ENCODE measurements at places on chromosomes 4 and X. TPM values are rescaled to one million over a fixed set of nuclear protein-coding genes. Genes with fewer than 3 reads are reported as not detected.

N4BP2 gene
- 1.1 TPM for total RNA-seq

DNA sequence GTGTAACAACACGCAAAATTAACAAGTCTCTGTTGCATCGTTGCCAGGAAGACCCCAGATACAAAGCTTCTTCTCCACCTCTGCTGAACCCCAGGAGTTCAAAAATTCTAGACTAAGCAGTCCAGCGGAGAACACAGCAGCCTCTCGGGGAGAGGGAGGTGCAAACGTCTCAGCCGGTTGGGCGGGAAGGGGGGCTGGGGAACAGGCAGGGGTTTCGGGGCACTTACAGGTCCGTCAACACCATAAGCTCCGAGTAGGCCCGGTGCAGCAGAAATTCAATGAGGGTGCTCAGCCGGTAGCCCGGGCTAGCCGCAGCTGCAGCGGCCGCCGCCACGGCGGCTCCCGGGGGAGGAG lies 394 bp downstream of the MED14 start:
- DNase-seq: peak; percentile 39

DNA sequence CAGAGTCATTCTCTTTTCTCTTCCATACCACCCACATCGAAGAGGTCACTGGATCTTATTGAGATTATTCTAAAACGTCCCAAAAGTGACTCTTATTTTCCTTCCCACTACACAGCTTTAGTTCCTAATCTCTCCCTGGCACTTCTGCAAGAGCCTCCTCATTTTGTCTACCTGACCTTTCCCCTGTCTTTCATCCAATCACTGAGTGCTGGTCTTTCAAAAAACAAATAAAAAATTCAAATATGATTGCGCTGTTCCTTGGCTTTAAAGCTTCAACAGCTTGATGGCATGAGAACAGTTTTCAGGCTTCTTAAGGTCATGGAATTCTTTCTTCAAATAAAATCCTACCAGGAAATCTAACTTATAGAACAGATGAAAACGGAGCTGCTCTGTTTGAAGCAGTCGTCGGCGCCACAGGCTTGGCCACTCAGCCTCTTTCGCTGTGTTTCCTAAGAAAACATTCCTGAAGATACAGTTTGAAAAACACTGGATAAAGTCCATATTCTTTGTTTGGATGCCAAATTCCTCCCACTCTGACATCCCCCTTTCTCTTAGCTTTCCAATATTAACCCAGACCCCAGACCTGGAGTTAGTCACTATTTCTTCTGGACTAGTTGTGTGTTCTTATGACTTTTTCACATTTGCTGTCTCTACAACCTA lies 12.5 kb downstream of the SYTL5 start:
- no peak for DNase-seq

GRCh38 chr4:81799371-81799770 lies 327.7 kb upstream of the RASGEF1B start:
- DNase-seq: no peak

DNA sequence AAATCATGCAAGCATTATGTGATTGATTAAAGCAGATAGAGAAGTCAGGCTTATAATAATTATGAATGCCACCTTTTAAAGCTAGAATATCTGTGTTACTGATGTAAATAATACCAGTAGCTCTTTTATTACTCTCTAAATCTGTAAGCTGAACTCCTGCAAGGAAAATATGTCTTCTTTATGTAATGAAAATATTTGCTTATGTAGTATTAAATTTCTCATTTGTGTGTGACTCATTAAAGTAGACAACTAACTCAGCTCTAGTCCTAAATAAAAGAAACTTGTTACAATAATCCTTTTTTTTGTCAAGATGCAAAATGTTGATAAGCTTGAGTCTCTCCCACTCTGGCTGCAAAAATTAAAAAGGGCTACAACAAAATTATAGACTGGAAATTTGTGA lies 137.7 kb upstream of the FAT1 start:
- DNase-seq: no peak

DNA sequence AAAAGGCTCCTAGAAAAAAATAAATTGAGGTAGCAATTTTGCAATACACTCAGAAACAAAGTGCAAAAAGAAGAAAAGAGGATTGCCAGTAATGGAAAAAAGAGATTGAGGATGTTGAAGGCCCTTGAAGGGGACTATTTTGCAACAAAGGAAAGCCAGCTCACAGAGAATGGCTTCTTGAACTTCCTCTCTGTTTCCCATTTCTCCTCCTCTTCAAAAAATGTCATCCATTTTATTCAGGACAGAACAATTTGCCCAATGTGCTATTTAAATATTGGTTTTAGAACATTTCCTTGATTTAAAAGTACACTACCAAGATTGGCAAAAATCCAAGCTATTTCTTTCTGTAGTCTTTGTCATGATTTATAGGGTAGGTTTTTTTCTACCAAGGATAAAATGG lies 60.2 kb downstream of the GASK1B start:
- DNase-seq: no peak

DNA sequence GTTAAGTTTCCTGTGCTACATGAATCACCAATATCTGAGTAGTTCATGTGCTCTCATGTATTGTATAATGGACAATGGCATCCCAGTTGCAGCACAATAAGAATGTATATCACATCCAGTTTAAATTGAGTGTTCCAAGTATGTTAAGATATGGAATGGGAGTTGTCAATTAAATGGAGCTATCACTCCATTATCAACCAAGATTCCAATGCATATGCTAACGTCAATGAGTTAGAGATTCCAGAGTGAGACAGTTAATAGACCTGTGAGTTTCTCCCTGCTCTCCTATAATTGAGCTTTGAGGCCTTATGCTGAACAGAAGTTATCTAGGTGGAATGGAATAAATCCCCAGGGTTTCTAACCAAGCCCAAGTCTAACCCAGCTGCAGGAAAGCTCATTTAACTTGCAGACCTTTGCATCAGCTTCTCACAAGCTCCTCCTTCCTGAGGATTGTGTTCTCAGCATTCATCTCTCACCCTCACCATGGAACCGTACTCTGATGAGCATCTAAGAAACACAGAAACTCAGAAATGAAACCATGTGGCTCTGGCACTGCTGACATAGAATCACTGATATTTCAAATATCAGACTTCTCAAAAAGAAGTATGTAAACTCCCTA lies 84.8 kb downstream of the TIGD2 start:
- no peak for DNase-seq

GPR143 gene
- total RNA-seq: not detected

FREM3 gene
- total RNA-seq: not detected

DNA sequence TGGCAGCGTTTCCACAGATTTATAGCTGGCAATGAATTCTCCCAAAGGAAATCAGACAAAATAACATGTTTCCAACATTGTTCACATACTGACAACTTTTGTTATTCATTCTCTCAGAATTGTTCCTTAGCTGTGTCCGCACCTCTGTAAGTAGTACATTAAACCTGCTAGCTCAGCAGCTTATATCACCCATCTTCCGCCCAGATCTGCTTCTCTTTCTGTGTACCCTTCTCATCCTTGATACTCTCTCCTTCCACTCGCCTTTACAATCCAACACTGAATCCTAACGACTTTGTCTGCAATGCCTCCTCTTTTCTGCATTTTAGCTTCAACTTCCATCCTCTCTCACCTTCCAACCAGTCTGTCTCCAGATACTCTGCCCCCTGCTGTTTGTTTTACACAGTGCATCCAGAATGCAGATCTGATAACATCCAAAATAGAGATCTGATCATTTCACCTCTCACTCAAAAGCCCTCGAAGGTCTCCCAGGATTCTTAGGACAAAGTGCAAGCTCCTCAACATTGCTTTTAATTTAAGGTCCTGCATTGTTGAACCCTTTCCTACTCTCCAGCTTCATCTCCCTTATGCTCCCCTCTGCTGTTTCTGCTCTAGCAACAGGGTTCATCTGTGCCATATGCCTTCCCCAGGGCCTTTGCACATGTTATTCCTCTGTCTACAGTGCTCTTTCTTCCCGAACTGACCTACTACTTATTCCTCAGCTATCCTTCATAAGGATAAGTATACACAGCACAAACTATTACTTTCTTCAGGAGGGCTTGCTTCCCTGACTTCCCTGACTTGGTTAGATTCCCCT lies 67.3 kb upstream of the VBP1 start:
- DNase-seq: peak; percentile 31

- DNase-seq: peak; percentile 65
Measured at GRCh38 chr4:13656569-13657405, 29.3 kb upstream of the BOD1L1 start.

DNA sequence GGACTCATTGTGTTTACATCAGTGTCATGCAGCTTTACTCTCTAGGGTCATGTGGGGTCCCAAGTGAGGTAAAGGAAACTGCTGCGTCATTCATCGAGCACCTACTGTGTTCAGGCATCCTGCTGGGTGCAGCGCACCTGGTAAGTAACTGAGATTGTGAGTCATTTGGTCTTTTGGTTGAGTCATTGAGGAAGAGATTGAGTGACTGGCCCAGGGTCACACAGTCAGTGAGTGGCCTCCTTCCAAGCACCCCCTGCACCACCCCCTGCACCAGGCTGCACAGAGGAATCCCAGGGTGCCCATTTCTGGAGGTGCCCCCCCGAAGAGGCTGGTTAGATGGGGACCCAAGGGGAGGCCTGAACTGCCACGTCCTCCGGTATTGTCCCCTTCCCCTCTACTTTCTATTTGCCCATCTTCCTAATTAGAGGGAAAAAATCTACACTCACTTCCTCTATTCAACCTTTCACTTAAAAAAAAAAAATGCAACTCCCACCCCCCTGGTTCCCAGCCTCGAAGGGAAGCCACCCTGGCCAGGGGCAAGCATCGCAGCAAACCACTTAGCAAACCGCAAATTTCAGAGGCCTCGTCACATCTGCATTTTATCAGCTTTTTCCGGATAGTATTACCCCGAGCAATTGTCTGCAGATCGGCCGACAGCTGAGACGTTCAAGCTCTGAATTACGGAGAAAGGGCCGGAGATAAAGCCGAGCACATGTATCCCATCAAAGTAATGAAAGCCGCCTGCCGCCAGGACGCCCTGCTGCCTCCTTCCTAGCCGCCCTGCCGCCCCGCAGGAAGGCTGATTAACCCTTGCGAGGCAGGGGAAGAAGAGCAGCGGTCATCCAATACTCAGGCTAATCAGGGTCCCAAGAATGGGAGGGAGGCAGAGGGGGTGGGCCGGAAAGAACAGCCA lies 96.3 kb upstream of the MSX1 start:
- peak; percentile 50 for DNase-seq

- DNase-seq: peak; percentile 28
Measured at GRCh38 chr4:86910820-86911684, 18.8 kb upstream of the C4orf36 start.

SMIM10 gene
- 12.6 TPM for total RNA-seq

DNA sequence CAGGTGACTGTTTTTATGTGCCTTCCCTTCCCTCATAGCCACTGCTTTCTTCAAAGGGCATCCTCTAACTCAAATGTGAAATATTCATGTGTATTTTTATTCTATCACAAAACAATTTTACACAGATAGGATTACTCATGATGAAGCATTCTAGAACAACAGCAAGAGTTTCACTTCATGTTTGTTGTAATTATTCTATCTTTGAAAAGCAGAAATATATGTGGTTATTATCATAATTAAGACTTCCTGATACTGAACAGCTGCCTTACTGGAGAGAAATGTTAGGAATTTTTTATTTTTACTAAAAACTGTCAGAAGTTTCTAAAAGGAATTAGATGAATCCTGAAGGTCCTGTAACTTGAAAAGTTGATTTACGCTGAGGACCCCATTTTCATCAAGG lies 229.1 kb downstream of the PALLD start:
- DNase-seq: no peak

LGI2 gene
- total RNA-seq: not detected

DNA sequence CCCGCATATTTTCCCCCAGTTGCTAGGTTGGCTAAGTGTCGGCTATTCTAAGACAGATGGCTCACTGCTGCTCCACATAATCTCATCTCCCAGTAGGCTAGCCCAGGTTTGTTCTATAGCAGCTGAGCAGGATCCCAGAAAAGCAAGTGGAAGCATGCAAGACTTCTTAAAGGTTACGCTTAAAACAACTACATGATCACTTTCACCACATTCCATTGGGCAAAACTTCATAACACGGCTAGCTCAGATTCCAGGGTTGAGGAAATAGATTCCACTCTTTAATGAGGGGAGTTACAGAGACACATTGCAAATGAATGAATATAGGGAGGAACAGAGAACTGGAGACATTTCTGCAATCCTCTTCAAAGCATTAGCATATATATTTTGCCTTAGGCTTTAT lies 12.9 kb upstream of the RAB33B start:
- no peak for DNase-seq

HOPX gene
- 5.6 TPM for total RNA-seq

All from M059J (cell line).